ENCODE measurements at places on chromosomes 16 and 17.

GRCh38 chr17:82940226-82941020 is 100.6 kb upstream of the ZNF750 start:
- peak; percentile 32 for DNase-seq

DNA sequence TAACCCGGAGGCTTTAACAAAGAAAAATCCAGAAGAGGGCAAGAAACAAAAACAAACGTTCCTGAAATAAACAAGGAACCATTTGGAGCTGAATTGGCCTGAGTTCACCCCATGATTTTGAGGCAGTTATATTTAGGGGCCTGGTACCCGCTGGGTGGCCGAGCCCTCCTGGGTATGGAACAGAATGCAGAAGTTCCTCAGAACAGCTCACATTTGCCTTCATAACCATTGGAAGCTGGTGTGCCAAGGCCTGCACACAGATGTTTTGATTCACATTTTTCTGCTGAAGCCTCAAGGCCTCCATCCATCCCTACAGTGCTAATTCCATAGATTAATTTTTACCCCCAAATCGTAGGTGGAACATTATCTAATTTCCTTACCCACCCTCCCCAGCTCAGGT is 3.3 kb upstream of the ZFHX3 start:
- DNase-seq, result no peak

DNA sequence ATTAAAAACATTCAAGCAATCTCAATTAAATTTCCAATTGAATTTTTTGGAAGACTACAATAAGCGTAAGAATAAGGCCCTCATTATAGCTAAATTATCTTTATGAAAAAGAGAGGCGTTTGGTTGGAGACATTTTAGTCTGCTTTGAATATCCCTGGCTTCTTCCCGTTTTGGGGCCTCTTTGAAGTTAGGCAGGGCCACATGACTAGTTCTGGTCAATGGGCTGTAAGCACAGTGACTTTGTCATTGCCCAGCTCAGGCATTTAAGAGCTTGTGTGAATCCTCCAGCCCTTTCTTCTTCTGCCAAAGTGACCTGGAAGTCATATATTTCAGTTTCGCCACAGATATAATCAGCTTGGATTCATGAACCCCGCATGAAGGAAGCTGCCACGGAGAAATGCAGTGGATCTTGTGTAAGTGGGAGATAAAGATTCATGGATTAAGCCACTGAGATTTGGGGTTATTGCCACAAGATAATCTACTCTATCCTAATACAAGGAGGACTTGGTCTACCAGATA is 21.7 kb upstream of the UBTF start:
- peak; percentile 83 for DNase-seq

GRCh38 chr17:74011966-74012365 is 191.5 kb upstream of the RPL38 start:
- DNase-seq, result no peak

DNA sequence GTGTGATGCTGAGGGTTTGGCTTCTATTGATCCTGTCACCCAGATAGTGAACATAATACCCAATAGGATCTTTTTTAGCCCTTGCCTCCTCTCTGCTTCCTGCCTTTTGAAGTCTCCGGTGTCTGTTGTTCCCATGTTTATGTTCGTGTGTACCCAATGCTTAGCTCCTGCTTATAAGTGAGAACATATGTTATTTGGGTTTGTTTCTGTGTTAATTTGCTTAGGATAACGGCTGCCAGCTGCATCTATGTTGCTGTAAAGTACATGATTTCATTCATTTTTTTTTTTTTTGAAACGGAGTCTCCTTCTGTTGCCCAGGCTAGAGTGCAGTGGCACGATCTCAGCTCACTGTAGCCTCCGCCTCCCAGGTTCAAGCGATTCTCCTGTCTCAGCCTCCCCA is 23.0 kb downstream of the DUS2 start:
- no peak for DNase-seq

Measured in MV-4-11 (cell line).